Thyroid gland (tissue), 4 donors: ENCODE measurements at places on chromosomes 13 and 19. TPM values are rescaled to one million over a fixed set of nuclear protein-coding genes. Genes with fewer than 3 reads are reported as not detected.

DNA sequence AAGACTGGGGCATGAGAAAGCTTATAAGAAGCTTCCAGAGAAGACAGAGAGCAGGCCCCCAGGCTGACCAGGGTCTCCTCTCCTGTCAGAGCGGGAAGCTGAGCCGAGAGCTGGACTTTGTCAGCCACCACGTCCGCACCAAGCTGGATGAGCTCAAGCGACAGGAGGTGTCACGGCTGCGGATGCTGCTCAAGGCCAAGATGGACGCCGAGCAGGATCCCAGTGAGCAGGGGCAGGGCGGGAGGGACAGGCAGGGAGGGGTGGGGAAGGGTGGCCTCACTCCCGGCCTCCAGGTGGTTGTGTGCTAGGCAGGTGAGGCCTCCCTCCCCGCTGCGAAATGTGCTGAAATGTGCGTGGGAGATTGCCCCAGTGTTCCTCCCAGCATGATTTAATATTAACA is 5.6 kb downstream of the NUCB1 start:
- no peak overlapping the region for H3K27ac ChIP-seq
- no peaks in the 10 kb centered on the region for H3K27me3 ChIP-seq
- peaks cover 45% of the 10 kb centered on the region for H3K36me3 ChIP-seq
- DNase-seq, result no peak

DNA sequence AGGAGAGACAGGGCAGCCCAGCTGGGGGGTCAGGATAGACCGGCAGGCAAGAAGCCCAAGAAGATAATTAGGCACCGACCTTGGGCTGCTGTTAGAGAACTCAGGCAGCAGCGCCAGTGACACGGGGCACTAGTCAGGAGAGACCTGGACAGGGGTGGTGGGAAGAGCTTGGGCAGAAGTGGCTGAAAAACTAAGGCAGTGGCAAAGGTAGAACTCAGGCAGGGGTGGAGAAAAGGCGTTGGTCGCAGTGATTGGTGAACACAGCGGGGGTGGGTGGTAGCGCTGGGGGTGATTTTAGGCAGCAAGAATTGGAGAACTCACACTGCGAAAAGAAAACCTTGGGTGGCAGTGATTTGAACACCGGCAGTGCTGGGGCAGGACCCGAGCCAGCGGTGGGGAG is 4.3 kb downstream of the CCER2 start:
- H3K4me1 ChIP-seq, result no peaks in the 10 kb centered on the region
- peaks cover 19% of the 10 kb centered on the region for H3K36me3 ChIP-seq
- no peak overlapping the region for H3K27ac ChIP-seq
- H3K27me3 ChIP-seq, result no peaks in the 10 kb centered on the region
- no peak for DNase-seq

TGFBR3L gene
- total RNA-seq, result not detected

TNFSF9 gene
- 0.45 TPM for total RNA-seq
